ENCODE measurements at places on chromosomes 16 and 17.

GRCh38 chr16:85307552-85308364 is 195.5 kb upstream of the CIBAR2 start:
- ATAC-seq = no peak

- ATAC-seq = no peak
Measured at GRCh38 chr17:29048440-29049368, 5.8 kb downstream of the PIPOX start.

- peak; percentile 68 for ATAC-seq
Measured at GRCh38 chr16:4288148-4288921, 15.5 kb upstream of the TFAP4 start.

GRCh38 chr16:12314653-12315185 is 338.2 kb downstream of the SNX29 start:
- no peak for ATAC-seq

DNA sequence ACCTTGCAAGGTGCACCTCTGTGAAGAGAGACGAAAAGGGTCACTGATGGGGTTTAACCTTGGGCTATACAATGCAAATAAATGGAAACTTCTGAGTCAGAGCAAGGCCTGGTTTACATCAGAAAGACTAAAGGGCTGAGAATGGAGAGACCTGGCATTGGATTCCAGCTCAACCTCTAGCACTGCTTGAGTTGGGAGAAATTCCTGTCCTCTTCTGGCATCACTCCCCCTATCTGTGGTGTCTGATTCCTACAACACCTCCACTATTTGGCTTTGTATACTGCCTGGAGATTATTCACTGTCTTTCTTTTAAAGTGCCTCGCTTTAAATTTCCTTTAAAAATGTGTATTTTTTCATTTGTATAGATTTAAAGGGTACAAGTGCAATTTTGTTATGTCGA is 68.8 kb downstream of the GPR139 start:
- no peak for ATAC-seq

DNA sequence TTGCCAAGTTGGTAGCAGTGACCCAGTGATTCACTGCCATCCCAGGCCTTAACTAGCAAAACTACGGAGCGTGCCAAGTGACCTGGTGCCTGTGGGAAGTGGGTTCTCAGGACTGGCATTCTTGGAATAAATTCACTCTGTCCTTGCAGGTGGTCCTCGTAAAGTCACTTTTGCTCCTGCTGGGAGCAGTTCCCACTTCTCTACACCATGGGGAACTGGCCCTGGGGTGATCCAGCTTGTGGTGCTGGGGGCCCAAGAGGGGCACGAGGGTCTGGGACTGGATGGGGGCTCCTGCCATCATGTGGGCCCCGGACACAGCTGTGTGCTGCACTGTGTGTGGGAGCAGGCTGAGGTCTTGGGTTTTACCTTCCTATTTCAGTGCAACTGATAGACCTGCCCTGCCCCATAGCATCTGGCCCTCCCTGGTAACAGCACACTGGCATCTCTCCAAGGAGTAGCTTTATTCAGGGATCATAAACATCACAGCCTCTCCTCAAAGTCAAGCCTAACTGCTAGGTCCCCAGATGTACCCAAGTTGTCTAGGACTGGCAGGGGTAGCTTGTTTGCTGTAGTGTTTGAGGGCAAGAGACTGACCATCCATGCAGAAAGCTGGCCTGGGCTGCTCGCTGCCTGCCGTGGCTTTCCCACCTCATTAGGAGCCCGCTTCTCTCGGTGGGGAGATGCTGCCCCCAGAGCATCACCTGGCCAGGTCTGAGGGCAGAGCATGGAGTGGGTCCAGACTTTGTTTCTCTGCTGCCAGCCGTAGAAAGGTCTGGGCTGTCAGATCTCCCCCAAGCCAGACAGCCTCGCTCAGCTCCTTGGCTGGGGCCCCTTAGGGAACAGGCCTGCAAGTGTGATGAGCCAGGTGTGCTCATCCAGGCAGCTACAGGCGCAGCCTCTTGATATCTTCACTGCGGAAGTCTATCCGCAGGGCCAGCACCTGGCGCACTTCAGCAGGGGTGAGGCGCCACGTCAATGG is 26.0 kb downstream of the FCSK start:
- no peak for ATAC-seq

DNA sequence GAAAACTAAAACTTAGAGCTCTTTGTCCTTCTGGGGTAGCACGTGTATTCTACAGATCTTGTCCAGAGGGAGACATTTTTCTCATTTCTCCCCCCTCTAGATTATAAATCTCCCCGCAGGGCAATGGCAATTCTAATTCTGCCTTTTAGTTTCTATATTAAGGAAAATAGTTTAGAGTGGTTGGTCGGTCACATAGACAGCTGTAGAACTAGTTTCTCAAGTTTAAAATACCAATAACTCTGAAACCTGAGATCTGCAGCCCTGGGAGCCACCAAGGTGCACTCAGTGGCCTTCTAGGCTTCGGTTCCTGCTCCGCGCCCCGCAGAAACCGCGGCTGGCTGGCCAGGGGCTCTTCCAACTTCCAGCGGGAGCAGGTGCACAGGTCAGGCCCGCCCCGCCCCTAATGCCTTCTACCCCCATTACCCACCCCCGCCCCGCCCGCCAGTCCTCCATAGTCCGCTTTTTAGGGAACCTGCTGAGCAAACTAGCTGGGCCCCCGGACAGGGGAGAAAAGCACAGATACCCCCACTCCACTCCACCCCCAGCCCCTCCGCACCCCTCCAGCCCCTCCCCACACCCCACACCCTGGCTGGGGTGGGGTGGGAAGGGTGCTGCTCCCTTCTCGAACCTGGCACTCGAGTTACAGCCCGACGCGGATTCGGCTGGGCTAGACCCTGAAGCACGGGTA is 431 bp downstream of the SLFN11 start:
- ATAC-seq = peak; percentile 45

- ATAC-seq = no peak
Measured at GRCh38 chr16:68117884-68118283, 32.7 kb downstream of the NFATC3 start.

GRCh38 chr16:1656808-1657617 is 21.1 kb upstream of the JPT2 start:
- ATAC-seq = no peak

DNA sequence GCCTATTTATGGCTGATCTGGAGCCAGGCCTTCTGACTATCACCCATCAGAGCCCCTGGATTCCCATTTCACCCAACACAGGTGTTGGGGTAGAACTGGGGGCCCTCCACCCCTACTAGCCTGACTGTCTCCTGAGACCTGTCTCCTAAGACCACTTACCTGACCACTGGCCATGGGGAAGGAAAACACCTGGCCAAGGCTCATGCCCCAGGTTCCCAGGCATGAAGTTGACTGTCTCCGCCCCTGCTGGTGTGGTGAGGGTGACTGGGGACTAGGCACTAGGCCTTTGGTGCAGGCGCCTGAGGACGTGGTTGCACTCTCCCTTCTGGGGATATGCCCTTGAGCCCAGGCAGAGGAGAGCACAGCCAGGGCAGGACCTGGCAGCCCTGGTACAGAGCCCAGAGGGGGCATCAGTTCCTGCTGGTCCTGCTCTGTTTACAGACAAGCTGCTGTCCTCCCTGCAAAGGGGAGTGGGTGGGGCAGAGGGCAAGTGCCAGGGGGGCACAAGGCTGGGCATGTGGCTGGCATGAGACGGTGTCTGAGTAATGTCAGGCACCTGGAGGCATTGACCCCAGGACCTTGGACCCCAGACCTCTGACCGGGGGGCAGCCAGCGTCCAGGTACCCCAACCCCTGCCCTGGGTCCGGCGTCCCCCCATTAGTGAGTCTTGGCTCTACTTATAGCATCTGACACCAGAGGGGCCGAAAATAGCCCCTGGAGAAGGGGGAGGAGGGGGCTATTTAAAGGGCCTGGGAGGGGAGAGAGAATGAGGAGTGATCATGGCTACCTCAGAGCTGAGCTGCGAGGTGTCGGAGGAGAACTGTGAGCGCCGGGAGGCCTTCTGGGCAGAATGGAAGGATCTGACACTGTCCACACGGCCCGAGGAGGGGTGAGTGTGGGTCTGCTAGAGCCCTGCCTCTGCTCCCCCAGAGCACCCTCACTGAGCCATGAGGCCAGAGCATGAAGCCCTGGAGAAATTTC is at the start of gene TCAP:
TSS of gene TCAP (plus strand) at position 769 of the 981 bp plus-strand sequence. CDS start at position 780, 11 bp downstream.
- ATAC-seq = no peak

DNA sequence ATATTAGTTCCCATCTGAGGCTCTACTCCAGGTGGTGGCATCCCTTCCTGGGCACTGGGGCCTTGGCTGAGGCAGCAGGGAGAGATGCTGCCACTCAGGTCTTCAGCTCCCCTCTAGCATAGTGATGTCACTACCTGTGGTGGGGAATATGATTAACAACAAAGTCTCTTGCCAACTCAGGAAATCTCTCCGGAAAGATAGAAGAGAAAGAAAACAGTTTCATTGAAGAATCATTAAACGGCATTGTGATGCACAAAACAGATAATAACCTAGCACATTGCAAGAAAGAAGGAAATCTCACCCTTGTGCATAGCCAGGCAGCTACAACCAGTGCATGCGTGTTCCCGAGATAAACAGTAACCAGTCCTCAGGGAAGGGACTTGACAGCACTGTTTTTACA is 12.2 kb upstream of the ZNF267 start:
- ATAC-seq = no peak

DNA sequence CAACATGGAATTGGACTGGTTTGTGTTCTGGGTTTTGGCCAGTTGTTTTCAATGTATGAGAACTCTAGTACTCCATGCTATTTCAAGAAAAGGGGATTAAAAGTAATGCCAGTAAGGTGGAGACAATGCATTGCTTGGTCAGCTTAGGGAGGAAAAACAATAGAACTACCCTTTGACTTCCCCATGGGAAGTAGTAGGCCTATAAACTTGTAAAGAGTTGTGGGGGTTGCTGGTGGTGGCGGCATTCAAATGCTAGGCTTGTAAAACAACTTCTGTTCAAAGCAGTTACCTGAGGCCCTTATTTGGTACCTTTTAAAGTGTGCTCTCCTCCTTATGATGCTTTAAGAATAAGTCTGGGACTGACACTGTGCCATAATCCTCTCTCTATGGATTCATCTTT is 9.4 kb downstream of the MAP3K3 start:
- no peak for ATAC-seq

DNA sequence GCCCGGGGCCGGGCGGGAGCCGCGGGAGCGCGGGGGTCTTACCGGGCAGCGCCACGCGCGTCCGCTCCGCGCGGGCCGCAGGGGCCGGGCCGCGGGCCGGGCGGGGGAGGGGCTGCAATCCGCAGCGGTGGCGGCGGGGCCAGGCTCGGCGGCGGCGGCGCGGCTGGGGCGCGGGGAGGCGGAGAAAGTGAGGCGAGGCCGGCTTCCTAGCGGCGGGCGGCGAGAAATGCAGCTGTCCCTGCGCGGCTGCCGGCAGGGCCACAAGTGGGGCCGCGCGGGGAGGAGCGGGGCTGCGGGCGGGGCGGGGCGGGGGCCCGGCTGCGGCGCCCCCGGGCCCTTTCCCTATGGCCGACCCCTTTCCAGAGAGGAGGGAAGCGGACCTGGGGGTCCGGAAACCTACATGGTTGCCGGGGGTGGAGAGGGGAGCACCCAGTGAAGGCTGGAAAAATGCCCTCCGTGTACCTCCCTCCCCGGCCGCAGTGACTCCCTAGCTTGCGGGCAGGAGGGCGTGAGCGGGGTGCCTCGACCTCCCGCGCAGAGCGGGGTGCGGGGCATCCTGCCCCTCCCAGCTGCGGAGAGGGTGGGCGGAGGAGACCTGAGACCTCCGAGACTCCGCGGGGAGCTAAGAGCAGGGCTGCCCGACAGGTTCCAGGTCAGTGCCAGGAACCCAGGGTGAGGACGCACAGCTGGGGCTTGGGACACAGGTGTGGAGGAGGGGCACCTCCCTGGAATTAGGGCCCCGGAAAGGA is at the start of gene CUEDC1:
TSS of gene CUEDC1 (minus strand) at position 230 of the 749 bp plus-strand sequence. CDS start 69,848 bp downstream, outside the sequence.
- ATAC-seq = peak; percentile 68

- ATAC-seq = peak; percentile 86
Measured at GRCh38 chr17:61474235-61474927, 22.2 kb downstream of the TBX4 start.

- no peak for ATAC-seq
Measured at GRCh38 chr17:74599023-74599399, 6.9 kb upstream of the CD300LD start.

- no peak for ATAC-seq
Measured at GRCh38 chr16:74113545-74113944, 183.1 kb upstream of the PSMD7 start.

DNA sequence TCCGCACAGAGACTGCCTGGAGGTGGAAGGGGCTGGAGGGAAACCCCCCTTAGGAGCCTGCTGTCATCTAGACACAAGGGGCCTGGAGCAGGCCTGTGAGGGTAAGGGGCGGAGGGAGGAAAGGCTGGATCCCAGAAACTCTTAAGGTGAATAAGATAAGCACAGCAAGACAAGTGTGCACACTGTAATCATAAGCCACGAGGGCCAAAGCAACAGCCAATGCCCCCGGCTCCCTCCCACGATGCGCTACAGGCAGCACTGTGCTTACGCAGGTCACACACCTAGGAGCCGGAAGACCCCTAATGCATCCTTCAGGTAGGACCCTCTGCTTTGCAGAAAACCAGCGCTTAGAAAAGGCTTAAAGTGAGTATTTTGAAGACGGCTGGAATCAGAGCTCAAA is 24.6 kb downstream of the ZFHX3 start:
- no peak for ATAC-seq

DNA sequence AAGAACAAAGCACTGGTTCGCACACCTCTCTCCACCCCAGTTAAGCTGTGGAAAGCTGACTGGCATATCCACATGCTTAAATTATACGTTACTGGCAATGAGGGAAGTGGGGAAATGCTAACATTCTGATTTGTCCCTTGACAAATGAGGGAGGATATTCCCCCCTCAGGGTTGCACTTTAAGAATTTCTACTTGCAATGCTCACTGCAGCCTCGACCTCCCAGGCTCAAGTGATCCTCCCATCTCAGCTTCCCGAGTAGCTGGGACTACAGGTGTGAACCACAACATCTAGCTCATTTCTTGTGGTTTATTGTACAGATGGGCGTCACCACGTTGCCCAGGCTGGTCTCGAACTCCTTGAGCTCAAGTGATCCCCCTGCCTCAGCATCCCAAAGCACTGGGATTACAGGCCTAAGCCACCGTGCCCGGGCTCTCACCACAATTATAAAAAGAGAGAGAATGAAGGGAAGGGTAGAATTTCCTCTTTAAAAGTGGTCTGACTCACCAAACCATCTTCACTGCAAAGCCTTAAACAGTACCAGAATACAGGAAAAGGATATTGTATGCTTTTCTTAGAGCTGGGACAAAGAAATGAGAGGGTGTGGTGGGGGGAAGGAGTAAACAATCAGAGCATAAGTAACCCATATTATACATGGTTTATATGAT is 38.9 kb downstream of the KANSL1 start:
- ATAC-seq = peak; percentile 24

- peak; percentile 92 for ATAC-seq
Measured at GRCh38 chr16:58264961-58265479, 29.8 kb downstream of the PRSS54 start.

- ATAC-seq = no peak
Measured at GRCh38 chr16:4370570-4371356, 885 bp upstream of the VASN start.

- no peak for ATAC-seq
Measured at GRCh38 chr16:89598199-89598598, 15.2 kb upstream of the DPEP1 start.

- ATAC-seq = no peak
Measured at GRCh38 chr16:31246296-31246695, 13.5 kb upstream of the ITGAM start.

GRCh38 chr17:81067391-81067811 is 32.5 kb downstream of the BAIAP2 start:
- ATAC-seq = no peak
